Effector memory CD4-positive, alpha-beta T cell (primary cell): ENCODE measurements at places on chromosomes 3 and 15.

GRCh38 chr3:18079739-18080138 lies 337.3 kb upstream of the TBC1D5 start:
- DNase-seq = no peak

- DNase-seq = no peak
Observed at GRCh38 chr3:193174140-193174539, 66.9 kb upstream of the PLAAT1 start.

GRCh38 chr15:68639926-68640600 lies 61.3 kb downstream of the CORO2B start:
- no peak for DNase-seq

- no peak for DNase-seq
Observed at GRCh38 chr15:24878153-24878552, 76.6 kb upstream of the SNRPN start.

DNA sequence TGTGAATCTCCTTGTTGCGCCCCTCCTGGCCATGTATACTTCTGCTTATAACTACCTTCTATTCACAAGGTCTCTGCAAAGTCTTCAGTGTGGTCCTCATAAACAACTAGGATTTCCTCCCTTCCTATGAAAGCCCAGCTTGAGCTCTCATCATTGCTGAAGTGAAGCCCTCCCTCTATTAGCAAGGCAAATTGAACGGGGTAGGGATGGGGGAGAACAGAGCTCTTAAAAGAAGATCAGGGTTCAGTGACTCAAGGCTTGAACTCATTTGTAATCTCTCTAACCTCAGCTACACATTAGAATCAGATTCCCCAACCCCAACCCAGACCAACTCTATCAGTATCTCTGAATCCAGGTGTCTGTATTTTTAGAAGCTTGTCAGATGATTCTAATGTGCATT lies 88.3 kb upstream of the ST8SIA2 start:
- DNase-seq = no peak
